ENCODE measurements at places on chromosomes 4 and X.

DNA sequence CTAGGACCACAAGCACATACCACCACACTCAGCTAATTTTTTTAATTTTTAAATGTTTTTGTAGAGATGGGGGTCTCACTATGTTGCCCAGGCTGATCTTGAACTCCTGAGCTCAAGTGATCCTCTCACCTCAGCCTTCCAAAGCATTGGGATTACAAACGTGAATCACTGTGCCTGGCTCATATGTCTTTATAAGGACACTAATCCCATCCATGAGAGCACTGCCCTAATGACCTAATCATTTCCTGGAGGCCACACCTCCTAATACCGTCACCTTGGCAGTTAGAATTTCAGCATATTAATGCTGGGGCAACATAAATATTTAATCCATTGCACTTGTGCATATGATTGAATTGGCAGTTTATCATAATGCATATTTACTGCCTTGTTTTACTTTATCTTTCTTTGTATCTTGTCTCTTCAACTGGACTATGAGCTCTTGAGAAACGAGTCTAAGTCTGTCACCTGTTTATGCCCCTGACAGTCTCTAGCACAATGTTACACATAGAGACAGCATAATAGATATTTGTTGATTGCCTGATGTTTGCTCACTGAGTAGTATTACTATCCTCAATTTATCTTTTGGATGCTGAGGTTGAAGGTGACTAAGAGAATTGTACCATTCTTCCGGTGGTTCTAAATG, 172.0 kb downstream of the AASDH start:
- no peak for DNase-seq

DNA sequence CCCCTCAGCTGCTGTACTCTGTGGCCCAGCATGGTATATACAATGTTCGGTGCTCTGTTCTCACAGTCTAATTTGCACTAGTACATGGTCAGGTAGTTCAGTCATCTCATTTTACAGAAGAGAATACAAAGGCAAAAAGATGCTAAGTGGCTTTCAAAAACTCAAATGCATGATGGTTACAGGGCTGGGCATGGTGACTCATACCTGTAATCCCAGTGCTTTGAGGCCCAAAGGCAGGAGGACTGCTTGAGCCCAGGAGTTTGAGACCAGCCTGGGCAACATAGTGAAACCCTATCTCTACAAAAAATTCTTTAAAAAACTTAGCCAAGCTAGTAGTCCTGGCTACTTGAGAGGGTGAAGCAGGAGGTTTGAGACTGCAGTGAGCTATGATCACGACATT, 210.5 kb upstream of the KIT start:
- DNase-seq: no peak

- no peak for DNase-seq
These were observed 241.9 kb upstream of the SFRP2 start for GRCh38 chr4:154030746-154031145.

DNA sequence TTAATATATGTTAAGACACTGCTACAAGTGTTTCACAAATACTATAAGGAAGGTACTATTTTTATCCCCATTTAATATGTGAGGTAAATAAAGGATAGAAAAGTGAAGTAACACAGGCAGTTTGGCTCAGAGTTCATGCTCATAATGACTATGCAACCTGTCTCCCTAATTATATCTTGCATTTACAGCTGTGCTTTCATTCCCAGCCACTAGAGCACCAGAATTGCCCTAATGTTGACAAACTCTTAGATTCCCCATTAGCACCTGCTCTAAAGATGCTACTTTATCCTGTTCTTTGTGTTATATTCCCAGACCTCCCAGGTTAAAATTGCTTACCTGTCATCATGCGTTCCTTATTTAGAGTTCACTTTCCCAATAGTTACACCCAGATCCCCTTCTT, 833.6 kb downstream of the CCSER1 start:
- DNase-seq: no peak

DNA sequence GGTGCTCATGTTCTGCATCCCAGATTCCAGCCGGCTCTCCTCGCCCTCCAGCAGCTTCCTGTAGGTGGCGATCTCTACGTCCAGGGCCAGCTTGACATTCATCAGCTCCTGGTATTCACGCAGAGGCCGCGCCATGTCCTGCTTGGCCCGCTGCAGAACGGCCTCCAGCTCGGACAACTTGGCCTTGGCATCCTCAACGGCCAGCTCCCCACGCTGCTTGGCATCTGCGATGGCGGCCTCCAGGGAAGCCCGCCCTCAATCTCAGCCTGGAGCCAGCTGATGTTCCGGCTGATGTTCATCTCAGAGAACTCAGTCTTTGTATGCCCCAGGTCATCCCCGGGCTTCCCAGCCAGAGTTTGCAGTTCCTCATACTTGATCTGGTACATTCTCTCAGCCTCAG, 431.8 kb upstream of the DIPK2B start:
- DNase-seq: no peak

- DNase-seq: no peak
These were observed 10.7 kb downstream of the PWWP3B start for GRCh38 chrX:106178826-106179225.

DNA sequence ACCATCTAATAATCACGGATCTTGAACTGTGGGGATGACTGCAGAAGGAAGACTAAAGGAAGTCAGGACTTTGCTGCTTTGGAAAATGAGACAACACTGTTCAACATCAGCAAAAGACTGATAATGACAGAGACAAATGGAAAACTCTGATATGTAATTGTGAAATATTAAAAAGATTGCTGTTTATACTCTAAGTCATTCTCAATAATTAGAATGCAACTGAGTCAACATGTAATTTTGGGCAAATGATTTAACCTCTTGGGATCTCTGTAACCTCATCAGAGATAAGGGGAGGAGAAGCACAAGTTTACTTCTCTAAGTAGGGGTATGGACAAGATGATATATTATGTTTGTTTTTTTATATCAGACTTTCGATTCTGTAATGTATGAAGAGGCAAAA, 121.9 kb downstream of the GASK1B start:
- no peak for DNase-seq

All from NCI-H460 (cell line).